Stimulated activated CD4-positive, alpha-beta T cell treated with anti-CD3 and anti-CD28 coated beads, Interleukin-1b, Interleukin-23, amount 100 ng/mL, for 1 hour (primary cell): ENCODE measurements at places on chromosomes 11 and 22.
A peak's percentile ranks its signal among the peaks of the same experiment; 100 is the strongest.

GRCh38 chr22:22770280-22770871, 117.2 kb upstream of the IGLL5 start:
- no peak for DNase-seq

- DNase-seq: no peak
Measured at GRCh38 chr22:43689356-43689755, 122.7 kb downstream of the EFCAB6 start.

- no peak for DNase-seq
Measured at GRCh38 chr11:36509201-36509639, 852 bp downstream of the TRAF6 start.

GRCh38 chr22:44605486-44605885, 96.5 kb upstream of the PRR5 start:
- no peak for DNase-seq

DNA sequence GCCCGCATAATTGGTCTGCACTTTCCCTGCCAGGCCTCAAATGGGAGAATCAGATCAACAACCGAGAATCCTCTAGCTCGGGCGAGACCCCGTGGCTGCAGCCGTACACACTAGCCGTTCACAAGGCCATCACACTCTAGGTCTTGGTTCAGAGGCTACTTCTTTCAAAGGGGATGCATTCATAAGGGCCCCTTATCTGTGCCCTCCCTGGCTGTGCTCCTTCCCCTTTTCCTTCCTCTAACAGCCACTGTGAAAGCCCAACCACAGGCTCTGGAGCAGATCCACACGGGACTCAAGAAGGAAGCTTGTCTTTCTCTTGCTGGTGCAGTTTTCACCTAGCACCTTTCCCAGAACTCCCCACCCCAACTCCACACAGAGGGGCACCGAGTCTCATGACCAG, 24.5 kb downstream of the SMIM38 start:
- DNase-seq: no peak

DNA sequence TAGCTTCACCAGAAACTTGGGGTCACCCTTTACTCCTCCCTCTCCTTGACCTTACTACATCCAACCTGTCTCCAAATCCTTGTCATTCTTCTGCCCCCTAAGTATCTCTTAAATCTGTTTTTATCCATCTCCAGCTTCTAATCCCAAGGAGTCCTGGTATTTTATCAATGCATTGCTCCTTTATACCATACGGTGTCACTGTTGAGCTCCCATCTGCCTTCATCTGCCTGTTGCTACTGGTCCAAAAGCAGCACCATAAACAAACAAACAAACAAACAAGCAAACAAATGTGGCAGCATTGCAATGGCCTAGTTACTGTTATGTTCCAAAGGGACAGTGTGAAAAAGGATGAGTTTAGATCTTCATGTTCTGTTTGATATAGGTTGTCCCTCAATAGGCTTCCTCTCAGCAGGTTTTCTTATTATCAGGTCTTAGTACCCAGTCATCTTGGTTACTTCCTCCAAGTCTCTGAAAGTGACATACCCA, 34.2 kb downstream of the DNHD1 start:
- DNase-seq: no peak

DNA sequence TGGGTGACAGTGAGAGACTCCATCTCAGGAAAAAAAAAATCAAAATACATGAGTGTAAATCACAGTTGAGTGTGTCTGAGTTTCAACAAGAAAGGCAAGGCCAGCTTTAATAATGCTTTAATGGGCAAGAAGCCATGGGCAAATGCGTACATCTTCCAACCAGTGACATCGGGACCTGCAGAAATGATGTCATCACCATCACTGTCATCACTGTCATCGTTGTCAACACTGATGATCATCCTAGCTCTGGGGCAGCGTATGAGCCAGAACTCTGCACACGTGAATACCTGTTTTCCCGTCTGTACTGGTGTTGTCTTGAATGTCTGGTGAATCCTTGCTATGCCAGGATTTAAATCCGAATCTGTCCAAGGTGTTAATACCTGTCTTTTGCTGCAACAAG, 712.5 kb downstream of the BRD1 start:
- no peak for DNase-seq

- DNase-seq: no peak
Measured at GRCh38 chr11:76836613-76837291, 24.0 kb upstream of the ACER3 start.

GRCh38 chr22:45263463-45264269, 21.1 kb upstream of the UPK3A start:
- DNase-seq: no peak

DNA sequence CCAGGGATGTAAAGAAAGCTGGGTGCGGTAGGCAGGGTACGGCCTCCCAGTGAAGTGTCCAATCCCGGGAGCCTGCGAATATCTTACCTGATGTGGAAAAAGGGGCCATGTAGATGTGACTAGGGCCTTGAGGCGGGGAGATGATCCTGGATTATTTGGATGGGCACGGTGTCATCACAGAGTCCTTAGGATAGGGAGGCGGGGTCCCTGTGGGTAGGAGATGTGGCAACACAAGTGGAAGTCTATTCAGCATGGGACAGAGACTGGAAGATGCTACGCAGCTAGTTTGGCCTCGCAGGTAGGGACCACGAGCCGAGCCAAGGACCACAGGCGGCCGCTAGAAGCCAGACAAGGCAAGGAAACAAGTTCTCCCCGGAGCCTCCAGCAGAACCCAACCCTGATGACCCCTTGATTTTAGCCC, 46.4 kb upstream of the SHANK2 start:
- DNase-seq: no peak

GRCh38 chr11:13119361-13119760, 110.2 kb downstream of the RASSF10 start:
- DNase-seq: no peak

GRCh38 chr11:2268729-2269600, 1.4 kb downstream of the ASCL2 start:
- DNase-seq: peak; percentile 17

DNA sequence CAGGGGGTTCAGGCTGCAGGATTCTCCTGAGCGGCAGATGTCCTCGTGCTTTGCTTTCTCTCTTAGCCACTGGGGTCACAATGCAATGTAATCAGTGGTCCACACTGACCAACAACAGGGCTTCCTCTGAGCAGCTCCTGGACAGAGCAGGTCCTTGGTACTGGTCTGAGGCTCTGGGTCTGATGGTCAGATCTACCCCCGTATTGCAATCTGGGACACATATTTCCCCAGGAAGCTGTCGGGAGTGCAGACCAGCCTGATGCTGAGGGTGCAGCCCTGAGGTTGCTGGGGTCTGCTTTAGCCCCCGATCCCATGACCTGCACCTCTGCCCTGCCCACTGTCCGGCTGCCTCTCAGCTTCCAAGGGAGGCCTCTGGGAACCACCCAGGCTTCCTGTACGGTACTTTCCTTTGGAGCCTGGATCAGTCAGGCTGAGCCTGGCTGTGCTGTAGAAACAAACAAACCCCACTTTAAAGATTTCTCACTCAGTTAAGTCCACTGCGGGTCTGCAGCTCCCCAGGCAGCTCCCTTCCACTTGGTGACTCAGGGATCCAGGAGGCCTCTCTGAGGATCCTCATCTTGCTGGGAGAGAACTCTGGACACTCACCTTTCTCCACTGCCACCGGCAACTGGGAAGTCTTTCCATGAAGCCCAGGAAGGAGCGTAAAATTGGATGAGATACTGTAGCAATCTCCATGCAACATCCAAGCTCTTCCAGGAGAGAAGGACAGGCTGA, 1046.6 kb downstream of the TBC1D22A start:
- no peak for DNase-seq

DNA sequence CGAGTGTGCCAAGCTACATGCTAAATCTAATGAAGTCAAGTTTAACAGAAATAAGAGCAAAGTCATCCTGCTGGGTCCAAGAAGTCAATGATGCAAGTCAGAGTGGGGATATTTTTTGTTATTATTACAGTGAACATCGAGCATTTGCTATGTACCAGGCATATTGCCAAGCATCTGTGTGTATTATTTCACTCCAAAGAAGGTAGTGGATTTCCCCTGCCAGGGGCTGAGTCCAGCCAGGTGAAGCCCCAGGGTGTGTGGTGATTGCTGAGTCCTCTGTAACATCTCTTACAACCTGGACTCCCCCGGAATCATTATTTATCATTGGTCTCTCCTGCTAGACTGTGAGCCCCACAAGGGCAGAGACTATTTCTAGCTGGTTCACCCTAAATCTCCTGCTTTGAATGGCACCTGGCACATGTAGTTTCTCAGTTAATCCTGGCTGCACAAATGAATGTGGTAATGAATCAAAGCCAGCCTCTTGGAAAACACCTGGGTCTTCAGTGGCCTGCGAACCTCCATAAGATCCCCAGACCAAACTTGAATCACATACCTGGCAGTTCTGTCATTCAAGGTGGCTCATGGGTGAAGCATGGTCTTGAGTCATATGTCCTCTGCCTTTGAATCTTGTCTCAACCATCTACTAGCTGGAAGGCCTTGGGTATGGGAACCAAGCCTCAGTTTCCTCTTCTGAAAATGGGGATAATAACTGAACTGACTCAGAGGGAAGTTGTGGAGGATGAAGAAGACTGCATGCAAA, 549.2 kb downstream of the MIAT start:
- DNase-seq: no peak

DNA sequence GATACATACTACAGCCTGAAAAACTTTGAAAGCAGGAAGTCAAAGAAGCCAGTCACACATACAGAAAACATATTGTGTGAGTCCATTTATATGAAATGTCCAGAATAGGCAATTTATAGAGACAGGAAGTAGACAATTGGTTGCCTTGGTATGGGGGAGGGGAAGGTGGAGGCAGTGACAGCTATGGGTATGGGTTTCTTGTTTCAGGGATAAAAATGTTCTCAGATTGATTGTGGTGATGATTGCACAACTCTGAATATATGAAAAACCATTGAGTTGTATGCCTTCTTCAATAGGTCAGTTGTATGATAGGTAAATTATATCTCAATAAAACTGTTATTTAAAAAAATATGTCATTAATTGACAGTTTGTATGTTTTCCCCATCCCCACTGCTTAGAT, 137.6 kb downstream of the SNX19 start:
- no peak for DNase-seq

- no peak for DNase-seq
Measured at GRCh38 chr22:27794226-27794625, 7.3 kb downstream of the MN1 start.

GRCh38 chr11:114317787-114318137, 21.6 kb downstream of the NNMT start:
- no peak for DNase-seq

GRCh38 chr11:19258641-19259230, 18.0 kb upstream of the E2F8 start:
- no peak for DNase-seq

- DNase-seq: no peak
Measured at GRCh38 chr11:100629671-100630070, 57.4 kb upstream of the ARHGAP42 start.

GRCh38 chr11:119172513-119172912, 4.0 kb downstream of the NLRX1 start:
- no peak for DNase-seq

DNA sequence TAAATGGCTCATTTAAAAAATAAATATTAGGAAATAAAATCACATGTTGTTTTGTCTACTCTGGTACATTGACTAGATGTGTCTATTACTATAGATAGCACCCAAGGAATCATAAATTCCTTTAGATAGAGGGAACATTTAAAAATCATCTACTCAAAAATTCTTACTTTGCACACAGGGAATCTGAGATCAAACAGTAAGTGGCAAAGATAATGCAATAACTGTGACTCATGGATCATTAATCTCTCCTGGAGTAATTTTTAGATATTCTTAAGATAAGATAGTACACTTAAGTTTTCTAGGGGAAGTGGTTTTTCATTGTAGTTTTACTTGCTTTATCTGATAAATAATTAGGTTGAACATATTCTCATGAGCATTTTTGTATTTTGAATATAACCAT, 468.9 kb downstream of the LUZP2 start:
- DNase-seq: no peak

DNA sequence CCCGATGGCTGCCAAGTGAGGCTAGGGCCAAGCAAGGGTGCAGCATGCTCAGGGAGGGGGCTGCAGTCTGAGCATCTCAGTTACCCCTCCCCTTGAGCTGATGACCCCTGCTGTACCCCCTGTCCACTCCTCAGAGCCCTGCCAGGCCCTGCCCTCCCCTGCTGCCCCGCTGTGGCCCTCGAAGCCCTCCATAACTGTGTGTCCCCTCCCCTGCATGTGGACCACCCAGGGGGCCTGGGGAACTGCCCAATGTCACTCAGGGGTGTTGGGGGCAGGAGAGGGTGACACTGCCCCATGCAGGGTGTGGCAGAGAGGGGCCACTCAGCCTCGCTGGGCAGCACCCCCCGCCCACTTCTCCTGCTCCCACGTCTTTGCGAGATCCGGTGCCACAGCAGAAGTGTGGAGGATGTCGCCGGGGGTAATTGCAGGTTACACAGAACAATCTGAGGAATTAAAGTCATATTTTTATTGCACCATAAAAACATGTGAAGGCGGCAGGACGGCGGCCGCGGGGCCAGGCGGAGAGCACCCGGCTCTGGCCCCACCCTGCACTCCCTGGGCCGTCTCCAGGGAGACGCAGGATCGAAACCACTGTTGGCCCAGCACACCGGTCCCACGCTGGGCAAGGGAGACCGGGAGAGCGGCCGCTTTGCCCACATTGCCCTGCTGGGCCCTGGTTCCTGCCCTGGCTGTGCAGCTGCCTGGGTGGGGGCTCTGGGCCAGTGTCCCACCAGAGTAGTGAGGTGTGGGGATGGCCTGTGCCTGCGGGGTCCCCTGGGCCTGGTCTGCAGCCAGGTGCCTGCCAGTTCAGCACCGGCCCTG, 18.7 kb upstream of the GNB1L start:
- no peak for DNase-seq
